ENCODE measurements at places on chromosomes 1 and 21. TPM values are rescaled to one million over a fixed set of nuclear protein-coding genes. Genes with fewer than 3 reads are reported as not detected.

The TNNI3K gene
- not detected for total RNA-seq

DNA sequence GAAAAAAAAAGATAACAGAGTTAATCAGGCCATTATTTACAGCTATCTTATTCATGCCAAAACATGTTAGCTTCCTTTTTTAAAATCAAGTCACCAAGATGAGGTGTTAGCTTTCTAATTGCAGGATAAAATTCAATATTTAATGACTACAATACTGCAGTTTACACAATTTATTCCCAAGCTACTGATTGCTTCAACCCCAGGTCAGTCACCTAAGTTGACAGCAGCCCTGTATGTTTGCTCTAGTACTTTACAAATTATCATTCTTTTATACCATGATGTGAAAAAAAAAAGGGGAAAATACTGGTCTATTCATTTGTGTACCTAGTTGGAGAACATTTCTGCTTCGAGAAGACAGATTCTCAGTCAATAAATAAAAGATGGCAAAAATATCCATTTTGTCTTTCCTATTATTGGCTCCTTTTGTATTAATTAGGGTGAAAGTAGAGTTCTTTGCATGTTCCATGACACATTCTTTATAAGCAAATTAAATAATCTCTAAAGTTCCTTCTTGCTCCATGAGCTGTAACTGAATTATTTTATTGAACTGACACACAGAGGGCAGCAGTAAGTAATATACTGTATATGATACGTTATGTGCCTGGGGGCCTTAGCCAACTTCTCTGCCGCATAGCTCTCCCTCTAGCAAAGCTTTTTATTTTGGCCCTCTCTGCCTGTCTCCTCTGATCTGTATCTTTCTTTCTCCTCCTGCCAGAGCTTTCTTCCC lies 48.0 kb downstream of the DIPK1A start:
- DNase-seq: no peak

- DNase-seq: no peak
Observed at GRCh38 chr1:82268826-82269225, 468.1 kb downstream of the ADGRL2 start.

DNA sequence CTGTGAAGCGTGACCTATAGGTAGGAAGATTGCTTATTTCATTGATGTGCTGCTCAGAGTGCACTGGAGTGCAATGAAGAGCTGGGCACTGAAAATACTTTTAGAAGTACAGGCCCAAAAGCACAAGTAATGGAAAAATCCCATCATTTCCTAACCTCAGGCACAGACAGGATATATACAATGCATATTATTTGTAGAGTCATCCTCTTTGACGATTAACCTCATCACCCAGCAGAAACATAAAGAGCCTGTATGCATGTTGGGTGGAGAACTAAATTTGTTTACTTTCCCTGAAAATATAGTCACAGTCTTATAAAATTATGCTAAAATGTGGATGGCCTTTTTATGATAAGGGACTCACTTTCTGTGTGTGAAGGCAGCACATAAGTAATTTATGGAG lies 98.1 kb downstream of the TNNI3K start:
- DNase-seq: no peak

DNA sequence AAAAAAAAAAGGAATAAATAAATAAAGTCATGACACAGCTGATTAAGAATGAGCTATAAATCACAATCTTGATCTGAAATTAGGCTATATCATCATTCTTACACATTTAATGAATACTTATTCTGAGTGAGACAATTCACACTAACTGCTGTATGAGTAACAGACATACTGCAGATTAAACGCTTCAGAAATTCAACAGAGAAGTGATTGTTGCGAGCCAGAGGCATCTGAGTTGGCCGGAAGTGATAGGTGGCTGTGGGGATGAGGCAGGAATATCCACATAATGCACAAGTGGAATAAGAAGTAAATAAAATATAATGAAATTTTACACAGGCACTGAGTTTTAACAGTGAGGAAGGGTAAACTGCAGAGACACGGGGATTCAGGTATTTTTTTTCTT lies 142.4 kb downstream of the APP start:
- no peak for DNase-seq
